ENCODE measurements at places on chromosomes 13 and 19.

DNA sequence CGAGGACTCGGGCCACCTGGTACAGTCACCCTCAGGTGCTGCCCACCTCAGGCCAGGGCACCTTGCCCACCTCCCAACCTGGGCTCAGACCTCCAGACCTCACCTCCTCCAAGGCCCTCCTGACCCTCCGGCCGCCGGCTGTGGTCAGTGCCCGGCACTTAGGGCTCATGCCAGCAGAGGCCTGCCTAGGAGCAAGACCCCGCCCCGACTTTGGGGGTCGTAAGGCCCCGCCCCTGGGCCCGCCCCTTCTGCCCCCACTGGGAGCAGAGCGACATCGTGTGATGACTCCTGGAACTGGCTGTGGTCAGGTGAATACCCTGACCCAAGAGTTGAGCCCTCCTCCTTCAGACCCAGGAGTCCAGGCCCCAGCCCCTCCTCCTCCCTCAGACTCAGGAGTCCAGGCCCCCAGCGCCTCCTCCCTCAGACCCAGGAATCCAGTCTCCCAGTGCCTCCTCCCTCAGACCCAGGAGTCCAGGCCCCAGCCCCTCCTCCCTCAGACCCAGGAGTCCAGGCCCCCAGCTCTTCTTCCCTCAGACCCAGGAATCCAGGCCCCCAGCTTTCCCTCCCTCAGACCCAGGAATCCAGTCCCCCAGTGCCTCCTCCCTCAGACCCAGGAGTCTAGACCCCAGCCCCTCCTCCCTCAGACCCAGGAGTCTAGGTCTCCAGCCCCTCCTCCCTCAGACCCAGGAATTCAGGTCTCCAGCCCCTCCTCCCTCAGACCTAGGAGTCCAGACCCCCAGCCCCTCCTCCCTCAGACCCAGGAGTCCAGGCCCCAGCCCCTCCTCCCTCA, at the start of gene SBK2:
Gene SBK2, minus strand, starts transcription at position 183 of the 790 bp plus-strand sequence. CDS start 839 bp downstream, outside the sequence.
- no peak for DNase-seq

DNA sequence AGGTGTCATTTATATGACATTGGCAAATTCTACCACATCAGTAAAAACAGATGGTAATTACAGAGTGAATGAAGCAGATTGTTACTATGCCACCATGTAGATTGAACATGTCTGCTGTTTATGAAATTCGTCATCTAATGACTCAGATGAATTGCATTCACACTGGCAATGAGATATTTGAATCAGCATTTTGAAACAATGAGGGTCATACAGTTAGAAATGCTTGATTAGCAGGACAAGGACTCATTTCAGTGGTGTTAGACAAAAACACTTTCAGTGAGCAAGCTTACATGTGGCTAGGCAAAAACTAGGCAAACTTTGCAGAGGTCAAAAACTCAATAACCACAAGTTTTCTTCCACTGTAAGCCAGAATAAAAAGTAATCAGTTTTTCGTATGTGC, 1165.0 kb downstream of the SLITRK1 start:
- DNase-seq, result no peak

- no peak for DNase-seq
Observed at GRCh38 chr13:106277484-106278154, 257.8 kb downstream of the EFNB2 start.

DNA sequence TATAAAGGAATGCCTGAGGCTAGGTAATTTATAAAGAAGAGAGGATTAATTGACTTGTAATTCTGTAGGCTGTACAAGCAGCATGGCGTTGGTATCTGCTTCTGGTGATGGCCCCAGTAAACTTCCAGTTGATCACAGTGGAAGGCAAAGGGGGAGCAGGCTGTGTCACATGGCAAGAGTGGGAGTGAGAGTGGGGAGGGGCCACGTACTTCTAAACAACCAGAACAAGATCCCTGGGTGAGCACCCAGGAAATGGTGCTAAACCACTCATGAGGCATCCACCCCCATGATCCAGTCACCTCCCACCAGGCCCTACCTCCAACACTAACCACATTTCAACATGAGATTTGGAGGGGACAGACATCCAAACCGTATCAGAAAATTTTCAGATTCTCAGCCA, 3.0 kb upstream of the RNF113B start:
- DNase-seq, result no peak

DNA sequence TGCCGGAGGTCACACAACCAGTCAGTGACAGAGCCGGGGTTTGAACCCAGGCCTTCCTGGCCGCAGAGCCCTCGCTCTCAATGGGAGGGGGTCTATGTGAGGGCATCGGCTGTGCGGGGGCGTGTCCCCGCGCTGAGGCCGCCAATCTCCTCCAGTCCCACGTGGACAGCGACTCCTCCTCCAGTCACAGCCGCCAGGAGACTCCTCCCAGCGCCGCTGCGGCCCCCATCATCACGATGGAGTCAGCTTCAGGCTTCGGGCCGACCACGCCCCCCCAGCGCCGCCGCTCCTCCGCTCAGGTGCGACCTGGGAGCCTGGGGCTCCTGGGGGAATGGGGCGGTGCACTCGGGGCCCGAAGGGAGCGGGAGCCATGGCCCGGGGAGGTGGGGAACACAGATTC, 6.0 kb downstream of the SPRED3 start:
- no peak for DNase-seq

- DNase-seq, result no peak
Observed at GRCh38 chr19:39502640-39503417, 4.1 kb downstream of the DLL3 start.

- DNase-seq, result no peak
Observed at GRCh38 chr13:28471421-28471820, 23.5 kb downstream of the FLT1 start.

- DNase-seq, result no peak
Observed at GRCh38 chr19:51830274-51830673, 35.3 kb downstream of the FPR3 start.

GRCh38 chr19:13006431-13007281, 11.4 kb downstream of the NFIX start:
- no peak for DNase-seq

DNA sequence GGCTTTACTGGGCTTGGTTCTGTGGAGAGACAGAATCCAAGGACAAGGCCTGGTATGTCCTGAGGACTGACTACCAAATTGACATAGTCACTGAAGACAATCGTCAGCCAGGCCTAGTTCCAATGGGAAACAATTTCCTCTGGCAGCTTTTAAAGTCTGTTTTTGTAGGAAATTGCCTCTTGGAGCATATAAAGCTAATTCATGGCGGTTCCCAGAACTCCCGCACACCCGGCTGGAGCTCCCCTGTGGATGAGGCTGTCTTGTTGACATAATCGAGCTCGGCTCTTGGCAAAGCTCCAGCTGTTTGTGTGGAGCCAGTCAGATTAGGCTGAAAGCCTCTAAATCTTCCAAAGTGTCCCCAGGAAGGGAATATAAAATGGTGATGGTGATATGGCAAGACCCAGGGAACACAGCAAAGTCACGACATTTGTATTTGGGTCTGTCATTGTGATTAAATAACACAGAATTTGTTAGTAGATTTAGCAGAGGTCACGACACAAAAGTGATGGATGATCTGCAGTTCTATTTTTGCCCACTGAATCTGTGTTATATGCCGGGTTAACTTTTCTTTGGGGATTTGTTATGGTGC, 395.0 kb downstream of the PCDH9 start:
- DNase-seq, result peak; percentile 8

DNA sequence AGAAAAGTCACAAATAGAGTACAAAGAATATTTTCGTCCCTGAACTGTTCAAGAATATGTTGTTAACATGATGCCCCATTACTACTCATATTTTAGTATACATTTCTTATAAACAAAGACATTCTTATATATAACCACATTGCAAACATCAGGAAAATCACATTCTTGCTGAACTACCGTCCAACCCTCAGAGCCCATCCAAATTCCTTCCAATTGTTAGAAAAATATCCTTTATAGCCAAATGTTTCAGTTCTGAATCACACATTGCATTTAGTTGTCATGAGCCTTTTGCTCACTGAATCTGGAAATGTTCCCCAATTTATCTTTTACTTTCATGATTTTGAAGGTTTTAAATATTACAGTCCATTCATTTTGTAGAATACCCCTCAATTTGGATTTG, 467.8 kb upstream of the ARGLU1 start:
- no peak for DNase-seq

GRCh38 chr19:40627486-40628279, 26.5 kb downstream of the LTBP4 start:
- DNase-seq, result no peak

- DNase-seq, result no peak
Observed at GRCh38 chr13:29472332-29472961, 123.0 kb downstream of the SLC7A1 start.

DNA sequence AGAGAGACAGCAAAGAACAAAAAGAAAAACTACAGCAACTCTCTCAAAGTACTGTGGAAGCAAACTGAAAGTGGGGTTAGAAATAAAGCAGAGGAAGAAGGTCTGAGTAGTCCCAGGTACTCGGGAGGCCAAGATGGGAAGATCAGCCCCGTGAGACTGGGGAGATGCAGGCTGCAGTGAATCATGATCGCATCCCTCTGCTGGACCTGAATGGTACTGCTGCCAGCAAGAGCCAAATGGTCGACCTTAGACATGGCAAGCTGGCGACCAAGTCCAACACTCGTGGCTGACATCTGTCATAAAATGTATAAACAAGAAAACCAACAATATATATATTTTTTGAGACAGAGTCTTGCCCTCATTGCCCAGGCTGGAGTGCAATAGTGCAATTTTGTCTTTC, 33.7 kb upstream of the ZNF724 start:
- no peak for DNase-seq

- DNase-seq, result no peak
Observed at GRCh38 chr13:97306645-97307044, 84.5 kb downstream of the MBNL2 start.

DNA sequence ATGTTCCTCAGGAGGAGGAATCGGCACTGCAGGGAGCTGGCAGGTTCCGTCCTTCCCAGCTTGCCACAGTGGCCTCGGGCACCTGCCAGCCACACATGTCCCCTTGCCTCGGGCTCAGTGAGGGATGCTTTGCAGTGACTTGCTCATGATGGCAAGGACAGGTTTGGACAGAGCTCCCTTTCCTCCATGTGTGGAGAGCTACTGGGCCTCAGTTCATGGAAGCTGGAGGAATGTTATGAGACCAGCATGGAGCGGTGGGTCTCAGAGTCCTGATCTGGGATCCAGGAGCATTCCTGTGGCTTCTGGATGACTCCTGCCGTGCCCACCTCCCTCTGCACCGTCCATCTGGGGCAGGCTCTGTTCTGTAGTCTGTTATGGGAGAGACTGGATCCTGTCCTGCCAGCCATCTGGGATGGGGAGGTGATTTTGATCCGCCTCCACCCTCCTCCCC, 59.2 kb downstream of the SIPA1L3 start:
- no peak for DNase-seq

DNA sequence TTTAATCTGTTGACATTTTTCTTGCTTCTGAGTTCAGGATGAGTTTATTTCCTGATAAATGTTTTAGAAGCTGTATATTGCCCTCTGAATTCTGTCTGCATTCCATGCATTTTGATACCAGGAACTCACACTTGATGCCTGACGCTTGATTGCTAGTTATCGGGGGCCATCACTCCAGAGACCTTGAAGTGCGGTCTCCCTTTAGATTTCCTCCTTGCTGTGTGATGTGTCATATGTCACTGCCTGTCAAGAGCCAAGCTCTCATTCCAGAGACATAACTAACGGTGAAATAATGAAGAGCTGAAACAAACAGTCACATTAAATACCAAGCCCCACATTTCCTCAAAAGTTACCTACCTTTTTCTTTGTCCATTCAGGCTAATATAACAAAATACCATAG, 155.5 kb downstream of the TNFSF13B start:
- no peak for DNase-seq

DNA sequence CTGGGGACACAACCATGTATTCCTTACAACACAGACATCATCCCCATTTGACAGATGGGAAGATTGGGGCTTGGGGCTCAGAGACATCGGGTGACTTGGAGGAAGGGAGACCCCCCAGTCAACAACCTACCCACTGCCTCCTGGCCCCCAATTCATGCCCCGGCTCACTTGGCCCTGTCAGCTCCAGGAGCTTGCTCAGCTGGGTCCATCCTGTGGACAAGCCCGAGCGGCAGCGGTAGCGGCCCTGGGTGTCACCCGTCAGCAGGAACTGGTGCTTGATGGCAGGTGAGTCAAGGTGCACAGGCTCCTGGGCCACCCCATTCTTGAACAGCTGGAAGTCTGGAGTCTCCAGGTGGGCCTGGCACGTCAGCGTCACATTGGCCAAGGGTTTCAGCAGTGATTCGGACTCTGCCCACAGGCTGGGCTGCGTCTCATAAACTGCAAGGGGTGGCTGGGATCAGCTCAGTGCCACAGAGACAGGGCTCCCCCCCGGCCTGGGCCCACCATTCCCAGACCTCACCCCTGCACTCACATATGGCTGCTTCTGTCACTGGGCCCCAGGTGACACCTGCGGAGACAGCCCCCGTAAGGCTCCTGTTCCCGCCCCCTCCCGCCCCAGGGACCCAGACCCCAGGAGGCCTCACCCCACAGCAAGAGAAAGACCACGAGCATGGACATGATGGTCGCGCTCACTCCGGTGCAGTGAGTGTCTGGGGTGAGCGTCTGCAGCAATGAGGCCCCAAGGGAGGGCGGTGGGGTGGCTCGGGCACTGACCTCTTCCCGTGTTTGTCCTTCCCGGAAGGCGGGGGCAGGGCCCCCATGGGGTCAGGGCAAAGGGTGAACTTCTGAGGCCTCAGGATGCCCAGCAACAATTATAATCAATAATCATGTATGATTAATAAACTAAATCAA, at the start of gene A1BG:
Gene A1BG, minus strand, starts transcription at position 733 of the 912 bp plus-strand sequence. Its CDS starts 55 bp downstream, at position 678.
- no peak for DNase-seq

DNA sequence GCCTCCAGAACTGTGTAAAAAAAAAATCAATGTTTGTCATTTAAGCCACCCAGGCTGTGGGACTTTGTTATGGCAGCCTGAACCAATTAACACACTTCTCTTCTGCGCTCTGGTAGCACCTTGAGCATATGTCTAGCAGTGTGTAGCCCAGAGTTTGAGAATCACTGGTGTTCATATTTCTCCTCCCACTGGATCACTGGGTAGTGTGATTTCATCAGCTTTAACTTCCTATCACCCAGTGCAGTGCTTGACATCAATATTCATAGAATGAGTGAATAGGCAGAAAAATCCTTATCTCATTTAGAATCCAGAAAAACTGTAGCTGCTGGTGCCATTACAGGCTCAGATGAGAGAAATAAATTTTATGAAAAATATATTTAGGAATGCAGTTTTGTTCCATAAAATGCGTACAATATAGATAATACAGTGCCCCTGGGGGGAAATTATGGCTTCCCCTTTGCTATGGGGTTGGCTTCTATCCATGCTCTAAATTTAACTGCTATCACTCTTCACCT, 30.7 kb upstream of the WASF3 start:
- no peak for DNase-seq

DNA sequence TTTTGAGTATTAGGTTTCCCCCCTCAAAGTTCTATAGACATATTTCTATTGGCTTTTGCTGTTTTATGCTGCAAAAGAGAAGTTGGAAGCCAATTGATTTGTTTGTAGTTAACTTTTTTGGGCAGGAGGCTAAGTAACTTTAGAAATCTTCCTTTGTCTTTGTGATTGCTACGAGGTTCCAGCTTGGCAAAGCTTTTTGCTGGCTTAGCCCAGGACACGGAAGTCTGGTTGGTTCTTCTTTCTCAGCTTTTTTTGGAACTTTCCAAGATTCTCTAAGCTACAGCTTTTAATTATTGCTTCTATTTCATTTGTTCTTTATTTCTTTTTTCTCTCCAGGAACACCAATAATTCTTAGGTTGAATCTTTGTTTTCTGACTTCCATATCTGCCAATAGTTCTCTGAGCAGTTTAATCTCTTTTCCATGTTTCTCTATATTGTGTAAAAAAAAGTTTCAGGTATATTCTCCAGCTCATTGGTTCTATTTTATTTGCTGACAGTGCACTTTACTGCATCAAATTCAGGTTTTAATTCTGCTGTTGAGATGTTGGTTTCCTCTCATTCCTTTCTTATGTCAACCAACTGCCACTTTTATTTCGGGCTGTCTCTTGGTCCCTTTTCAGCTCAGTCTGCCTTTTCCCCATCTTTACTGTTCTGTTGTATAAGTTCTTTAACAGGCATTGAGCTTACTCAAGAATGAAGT, 27.8 kb downstream of the MBNL2 start:
- no peak for DNase-seq
